GOT3 (cell line): ENCODE measurements at places on chromosomes 4 and X.

- no peak for DNase-seq
Observed at GRCh38 chr4:174314770-174315169, 31.1 kb downstream of the CEP44 start.

DNA sequence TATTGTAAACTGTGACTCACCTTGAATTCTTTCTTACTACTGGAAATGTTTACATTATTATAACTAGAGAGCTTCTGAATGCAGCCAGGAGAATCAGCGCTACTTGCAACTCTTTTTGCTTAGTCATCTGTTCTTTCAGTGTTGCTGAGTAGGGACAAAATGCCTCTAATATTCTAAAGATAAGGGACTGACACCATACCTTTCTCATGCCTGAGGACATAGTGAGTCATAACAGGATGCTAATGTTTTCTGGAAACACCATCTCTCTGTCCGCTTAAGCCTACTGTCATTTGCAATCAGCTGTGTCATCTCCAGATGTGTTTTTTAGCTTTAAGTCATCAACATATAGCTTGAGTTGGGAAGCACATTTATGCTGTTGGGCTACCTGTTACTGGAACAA lies 108.3 kb downstream of the QRFPR start:
- no peak for DNase-seq

- no peak for DNase-seq
Observed at GRCh38 chrX:30282527-30282926, 26.7 kb downstream of the NR0B1 start.

- no peak for DNase-seq
Observed at GRCh38 chr4:59518005-59518823, 1681.9 kb upstream of the ADGRL3 start.

- no peak for DNase-seq
Observed at GRCh38 chr4:49044270-49044669, 58.2 kb downstream of the CWH43 start.
